CD8-positive, alpha-beta memory T cell (primary cell): ENCODE measurements at places on chromosomes 16 and 17.
A peak's percentile ranks its signal among the peaks of the same experiment; 100 is the strongest.

GRCh38 chr17:2929881-2930533 lies 133.4 kb downstream of the OR1D5 start:
- no peak for DNase-seq

- no peak for DNase-seq
Observed at GRCh38 chr17:70521821-70522256, 352.5 kb downstream of the KCNJ2 start.

GRCh38 chr16:47924950-47925349 lies 230.8 kb downstream of the ABCC12 start:
- no peak for DNase-seq

DNA sequence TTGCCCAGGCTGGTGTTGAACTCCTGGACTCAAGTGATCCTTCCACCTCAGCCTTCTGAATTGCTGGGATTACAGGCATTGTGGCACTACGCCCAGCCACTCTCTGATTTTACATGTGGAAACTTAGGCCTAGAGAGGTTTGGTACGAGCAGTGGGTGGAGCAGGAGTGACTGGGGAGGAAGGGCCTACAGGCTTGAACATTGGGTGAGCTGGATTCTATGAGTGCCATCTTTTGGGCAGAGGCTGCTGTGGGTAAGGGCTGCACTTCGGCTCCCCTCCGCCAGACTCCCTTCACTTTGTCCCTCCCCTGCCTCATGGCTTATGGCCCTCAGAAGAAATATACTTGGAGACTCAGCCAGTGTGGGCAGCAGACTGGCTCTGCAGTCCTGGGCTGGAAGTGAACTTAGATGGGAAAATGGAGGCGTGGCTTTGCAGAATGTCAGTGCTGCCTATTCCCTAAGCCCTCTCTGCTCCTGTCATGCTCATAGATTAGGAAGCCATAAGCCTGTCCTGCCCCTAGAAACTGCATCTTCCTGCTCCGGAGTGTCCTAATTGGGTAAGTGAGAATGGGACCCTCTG lies 9.5 kb upstream of the MRC2 start:
- DNase-seq, result no peak

DNA sequence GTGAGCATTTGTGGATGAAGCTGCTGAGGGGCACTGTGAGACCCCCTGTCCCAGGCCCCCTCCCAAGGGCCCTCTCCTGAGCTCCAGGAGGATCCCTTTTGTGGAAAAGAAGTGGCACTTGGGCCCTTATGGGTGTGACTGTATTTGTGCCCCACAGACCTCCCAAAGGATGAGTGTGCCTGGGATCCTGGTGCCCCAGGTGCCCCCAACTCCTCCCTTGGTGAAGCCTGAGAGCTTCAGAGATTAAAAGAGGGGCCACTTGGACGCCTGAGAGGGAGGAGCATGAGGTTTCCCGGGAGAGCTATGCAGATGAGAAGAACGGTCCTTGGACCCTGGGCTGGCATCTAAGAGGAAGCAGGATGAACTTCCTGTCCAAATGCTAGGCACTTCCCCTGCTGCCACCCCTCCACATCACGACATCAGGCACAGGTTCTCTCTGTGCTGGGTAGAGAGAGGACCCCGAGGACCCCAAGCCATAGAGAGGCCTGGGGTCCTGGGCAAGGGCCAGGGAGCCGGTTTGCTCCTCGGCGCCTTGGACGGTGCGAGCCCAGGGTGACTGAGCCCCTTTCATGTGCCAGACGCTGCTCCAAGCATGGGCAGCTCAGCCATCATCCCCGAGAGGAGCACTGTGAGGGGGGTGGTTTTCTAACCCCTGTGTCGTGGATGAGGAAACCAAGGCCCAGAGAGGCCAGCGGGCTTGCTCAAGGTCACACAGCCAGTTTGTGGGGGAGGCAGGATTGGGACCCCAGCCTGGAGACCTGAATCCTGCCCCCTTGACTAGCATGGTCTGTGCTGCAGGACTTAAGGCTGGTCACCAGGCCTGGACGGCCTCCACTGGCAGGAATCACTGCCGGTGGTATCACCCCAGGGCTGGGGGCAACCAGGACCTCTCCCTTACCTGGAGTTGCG lies 5.6 kb upstream of the ADAM11 start:
- no peak for DNase-seq

DNA sequence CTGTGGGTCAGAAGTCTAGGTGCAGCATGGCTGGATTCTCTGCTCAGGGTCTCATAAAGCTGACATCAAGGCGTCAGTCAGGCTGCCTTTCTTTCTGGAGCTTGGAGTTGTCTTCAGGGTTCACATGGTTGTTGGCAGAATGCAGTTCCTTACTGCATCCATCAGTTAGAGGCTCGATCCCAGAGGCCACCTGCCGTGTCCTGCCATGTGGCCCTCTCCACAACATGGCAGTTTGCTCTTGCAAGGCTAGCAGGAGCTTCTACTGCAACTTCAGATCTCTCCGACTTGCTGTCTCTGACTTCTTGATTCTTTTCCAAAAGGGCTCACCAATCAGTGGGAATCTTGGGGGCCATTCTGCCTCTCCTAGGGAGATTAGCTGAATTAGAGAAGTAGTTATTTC lies 11.9 kb downstream of the PITPNC1 start:
- DNase-seq, result no peak

- DNase-seq, result no peak
Observed at GRCh38 chr16:84718-85406, 6.8 kb downstream of the MPG start.

- no peak for DNase-seq
Observed at GRCh38 chr16:65059406-65059980, 62.4 kb downstream of the CDH11 start.

DNA sequence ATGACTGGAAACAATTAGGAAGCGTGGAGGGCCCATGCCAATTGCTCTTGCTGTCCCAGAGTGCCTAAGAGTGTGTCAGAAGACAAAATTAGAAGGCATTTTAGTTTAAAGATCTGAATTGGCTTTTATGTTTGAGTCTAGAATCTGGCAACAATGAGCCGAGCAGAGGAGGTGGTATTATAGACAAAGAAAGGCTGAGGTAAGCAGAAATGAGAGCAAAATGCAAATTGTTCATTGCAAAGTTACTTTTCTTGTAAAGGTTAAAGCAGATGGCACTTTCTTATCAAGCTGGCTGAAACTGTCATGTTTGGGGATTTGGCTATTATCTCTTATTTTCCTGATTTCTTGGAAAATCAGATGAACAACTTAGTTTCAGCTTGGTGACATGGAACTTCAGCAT lies 3.3 kb downstream of the MYL4 start:
- no peak for DNase-seq

GRCh38 chr16:31267332-31268032 lies 7.7 kb downstream of the ITGAM start:
- DNase-seq, result no peak

GRCh38 chr17:1275962-1276736 lies 3.3 kb upstream of the TRARG1 start:
- DNase-seq, result peak; percentile 69

DNA sequence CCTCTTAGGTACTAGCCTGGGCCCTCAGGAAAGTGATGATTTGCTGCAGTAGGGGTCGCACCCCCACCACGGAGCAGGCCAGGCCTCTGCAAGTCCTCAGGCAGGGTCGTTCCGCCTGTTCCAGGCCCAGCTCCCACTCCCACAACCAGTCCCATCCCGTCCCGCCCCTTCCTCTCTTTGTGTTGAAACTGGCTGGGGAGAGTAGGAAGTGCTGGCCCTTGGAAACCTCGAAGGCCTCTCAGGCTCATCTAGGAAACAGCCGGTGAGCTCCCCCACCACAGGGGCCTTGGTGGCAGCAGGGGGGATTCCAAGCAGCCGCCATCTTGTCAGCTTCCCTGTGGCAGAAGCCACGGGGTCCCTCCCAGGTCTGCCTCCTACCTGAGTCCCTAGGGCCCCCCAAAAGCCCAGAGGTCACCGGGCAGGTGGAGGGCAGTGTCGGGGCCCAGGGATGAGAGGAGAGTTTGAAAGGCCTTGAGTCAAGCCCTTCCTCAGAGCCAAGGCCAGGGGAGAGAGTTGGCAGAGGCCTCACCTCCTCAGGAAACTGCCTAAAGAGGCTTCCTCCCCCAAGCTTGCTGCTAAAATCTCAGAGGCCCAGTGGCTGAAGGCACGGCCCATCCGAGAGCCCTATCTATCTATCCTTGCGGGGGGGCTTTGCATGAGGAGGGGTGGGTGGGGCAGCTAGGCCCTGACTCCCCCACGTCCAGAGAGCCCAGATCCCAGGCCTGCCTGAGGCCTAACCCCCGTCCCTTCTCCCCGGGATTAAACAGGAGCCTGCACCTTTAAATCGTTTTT lies 22.2 kb downstream of the MMP15 start:
- DNase-seq, result no peak

GRCh38 chr17:64628641-64629040 lies 33.5 kb downstream of the SMURF2 start:
- DNase-seq, result no peak

DNA sequence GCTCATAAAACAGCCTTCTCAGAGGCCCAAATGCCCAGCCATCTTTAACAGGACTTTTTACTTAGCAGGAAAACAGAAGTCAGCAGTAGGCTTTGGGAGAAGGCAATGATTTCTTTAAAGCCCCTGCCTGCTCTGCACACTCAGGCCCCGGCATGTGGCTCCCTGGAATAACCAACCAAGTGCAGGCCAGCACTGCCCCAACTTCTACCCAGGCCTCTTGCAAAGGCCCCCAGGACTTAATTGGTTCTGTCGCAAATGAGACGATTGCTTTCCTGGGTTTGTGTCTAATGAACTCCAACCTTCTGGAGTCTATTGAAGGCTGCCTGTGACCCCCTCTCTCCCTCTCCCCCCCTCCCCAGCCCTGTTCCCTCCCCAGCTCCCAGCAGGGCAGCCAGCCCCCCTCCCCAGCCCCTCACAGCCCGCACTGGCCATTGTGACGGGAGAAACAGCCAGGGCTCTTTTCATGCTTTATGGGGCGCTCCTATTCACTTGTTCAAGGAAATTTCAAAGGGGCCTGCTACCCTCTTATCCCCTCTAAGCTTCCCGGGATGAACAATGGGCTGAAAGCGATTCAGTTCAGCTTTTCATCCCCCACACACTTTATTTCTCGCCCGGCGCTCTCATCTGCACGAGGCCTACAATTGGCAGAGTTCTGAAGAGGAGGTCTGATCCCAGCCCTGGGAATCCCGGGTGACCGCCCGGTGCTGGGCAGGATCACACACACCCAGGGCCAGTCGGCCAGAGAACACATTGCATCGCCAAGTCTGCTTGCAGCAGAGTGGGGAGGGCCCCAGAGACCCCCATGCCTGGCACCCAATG lies 15.5 kb downstream of the AXIN2 start:
- DNase-seq, result no peak

DNA sequence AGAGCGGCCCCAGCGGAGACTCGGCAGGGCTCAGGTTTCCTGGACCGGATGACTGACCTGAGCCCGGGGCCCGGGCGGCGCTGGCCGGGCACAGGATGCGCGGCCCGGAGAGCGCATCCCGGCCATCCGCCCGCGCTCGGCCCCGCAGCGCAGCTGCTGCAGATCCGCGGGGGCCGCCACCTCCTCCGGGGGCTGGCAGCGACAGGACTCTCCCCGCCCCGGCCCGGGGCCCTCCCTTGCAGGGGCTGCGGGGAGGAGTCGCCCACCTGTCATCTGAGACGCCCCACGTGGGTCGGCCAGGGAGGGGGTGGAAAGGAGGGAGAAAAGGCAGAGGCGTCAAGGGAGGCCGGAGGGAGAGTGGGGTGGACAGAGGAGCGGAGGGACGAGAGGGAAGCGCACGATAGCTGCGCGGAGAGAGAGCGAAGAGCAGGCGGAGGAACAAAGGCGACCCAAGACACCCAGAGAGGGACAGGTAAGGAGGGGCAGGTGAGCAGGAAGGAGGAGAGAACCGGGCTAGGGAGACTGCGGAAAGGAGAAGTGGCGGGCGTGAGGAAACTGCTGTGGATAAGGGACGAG lies 471 bp upstream of the PRKAR1A start:
- DNase-seq, result peak; percentile 89

DNA sequence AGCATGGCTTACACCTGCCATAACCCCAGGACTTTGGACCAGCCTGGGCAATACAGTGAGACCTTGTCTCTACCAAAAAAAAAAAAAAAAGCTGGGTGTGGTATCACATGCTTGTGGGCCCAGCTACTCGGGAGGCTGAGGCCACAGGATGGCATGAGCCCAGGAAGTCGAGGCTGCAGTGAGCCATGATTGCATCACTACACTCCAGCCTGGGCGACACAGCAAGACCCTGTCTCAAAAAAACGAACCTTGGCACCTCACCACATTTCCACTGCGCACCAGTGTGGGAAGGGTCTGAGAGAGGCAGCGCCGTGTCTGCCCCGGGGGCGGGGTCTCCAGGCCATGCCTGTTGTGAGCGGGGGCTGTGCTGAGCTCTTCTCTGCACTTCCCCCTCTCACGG lies 6.3 kb downstream of the ACSF3 start:
- DNase-seq, result peak; percentile 23

DNA sequence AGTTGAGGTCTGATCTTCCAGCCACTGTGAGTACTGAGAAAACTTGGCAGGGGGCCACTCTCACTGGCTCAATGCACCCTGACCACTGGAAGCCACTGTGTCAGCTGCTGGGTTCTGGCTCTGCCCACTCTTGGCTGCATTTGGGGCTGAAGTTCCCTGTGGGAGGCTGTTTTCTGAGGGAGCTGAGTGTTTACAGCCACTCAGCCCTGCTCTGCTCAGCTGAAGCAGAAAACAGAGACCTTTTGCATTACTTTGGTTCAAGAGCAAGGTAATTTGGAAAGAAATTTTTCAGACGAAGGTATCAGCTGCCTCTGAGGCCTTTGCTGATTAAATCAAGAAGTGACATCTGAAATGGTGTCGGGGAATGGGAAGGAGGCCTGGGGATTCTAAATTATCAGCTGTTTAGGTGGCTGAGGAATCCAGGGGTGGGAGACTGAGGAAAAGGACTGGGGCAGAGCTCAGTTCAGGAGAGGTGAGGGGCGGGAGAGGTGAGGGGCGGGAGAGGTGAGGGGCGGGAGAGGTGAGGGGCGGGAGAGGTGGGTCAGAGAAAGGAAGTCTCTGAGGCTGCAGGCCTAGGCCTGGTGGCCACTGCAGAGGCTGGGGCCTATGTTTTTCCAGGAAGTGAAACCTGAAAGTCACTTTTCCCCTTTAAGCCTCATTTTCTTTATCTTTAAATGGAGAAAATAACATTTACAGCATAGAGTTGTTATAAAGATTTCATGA lies at the start of gene ACSM5:
Gene ACSM5, plus strand, starts transcription at position 137 of the 723 bp plus-strand sequence. CDS start 1,951 bp downstream, outside the sequence.
- DNase-seq, result no peak

DNA sequence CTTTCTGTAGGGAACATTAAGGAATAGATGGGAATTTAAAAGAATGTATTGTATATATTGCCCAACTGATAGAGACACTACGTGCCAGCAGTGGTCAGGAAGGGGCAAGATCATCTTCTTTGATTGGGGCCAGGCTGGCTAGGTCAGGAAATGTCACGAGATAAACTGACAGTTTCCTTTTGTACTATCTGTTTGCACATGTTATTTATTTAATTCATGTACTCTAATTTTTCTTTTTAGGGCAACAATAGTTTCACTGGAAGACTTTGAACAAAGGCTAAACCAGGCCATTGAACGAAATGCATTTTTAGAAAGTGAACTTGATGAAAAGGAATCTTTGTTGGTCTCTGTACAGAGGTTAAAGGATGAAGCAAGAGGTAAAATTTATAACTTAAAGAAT lies 12.6 kb downstream of the NDEL1 start:
- no peak for DNase-seq
